ENCODE measurements at places on chromosomes 4 and X.

GRCh38 chr4:65599340-65599739, 70.9 kb downstream of the EPHA5 start:
- no peak for DNase-seq

DNA sequence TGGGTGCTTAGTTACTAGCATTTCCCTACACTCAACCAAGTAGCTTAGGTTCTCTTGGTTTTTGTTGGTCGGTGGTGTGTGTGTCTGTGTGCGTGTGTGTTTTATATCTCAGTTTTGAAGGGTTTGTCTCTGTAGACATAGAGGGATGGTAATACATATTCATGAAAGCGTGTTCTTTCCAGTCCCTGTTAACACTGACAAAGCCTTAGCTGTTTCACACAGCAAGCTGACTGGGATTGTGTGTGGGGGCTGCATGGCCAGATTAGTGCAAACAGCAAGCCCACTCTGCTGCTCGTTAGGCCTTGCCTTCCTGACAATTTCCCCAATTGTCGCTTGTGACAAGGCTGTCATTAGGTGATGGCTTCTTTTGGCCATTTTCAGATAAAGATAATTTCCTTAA, 43.9 kb downstream of the ALPK1 start:
- no peak for DNase-seq

- DNase-seq: no peak
Measured at GRCh38 chr4:33086331-33086925, 2366.3 kb downstream of the PCDH7 start.

GRCh38 chr4:40749717-40750460, at the start of gene NSUN7:
NSUN7 (plus strand) TSS chr4:40749955; CDS start chr4:40750694, 739 bp downstream.
- no peak for DNase-seq

DNA sequence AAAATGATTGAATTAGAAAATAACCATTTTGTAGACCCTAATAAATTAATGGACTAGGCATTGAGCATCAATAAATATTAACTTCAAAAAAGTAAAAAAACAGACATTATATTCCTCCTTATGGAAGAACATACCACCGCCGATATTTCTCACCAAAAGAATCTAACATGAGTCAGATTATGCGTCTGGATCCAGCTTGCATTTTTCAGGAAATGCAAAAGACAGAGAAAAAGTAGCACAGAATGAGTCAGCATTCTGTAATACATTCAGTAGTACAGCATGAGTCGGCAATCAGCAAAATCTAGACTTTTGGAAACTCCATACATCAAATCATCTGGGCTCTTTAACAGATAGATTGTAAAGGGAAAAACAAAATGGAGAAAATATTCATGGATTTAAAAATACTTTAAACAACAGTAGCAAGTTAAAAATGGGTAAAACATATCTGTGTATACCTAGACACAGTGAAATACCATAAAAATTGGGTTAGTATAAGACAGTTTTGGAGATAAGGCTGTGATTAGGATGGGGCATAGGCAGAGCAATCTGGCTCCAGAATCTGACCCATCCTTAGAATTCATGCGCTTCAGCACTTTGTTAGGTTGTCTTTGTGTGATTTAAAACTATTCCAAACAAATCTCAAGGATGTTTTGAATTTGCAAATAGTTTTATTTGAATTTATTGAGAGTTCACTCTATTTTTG, 633.0 kb upstream of the FAM241A start:
- DNase-seq: no peak

- no peak for DNase-seq
Measured at GRCh38 chrX:133645977-133646718, 230.9 kb upstream of the GPC4 start.
